ENCODE measurements at places on chromosomes 3 and 15.
A peak's percentile ranks its signal among the peaks of the same experiment; 100 is the strongest.

- DNase-seq = no peak
These were observed 31.9 kb upstream of the SMAD6 start for GRCh38 chr15:66670175-66670574.

- no peak for DNase-seq
These were observed 127.1 kb upstream of the RBMS3 start for GRCh38 chr3:29153811-29154210.

DNA sequence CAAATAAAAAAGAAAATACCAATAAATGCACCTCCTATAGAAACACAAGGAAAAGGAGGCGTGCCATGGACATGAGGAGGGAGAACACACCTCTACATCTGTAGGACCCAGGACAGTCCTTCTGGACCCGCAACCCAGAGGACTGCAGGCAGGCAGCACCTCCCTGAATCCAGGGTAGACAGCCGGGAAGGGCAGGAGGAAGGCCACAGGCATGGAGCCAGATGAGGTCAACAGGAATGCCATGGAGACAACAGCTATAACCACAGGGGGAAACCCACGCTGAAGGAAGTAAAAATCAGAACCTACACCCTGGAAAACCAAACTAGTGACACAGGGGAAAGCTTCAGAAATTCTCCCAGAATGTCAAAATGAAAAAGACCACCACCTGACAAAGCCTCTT lies 248.8 kb upstream of the NSMCE3 start:
- no peak for DNase-seq

DNA sequence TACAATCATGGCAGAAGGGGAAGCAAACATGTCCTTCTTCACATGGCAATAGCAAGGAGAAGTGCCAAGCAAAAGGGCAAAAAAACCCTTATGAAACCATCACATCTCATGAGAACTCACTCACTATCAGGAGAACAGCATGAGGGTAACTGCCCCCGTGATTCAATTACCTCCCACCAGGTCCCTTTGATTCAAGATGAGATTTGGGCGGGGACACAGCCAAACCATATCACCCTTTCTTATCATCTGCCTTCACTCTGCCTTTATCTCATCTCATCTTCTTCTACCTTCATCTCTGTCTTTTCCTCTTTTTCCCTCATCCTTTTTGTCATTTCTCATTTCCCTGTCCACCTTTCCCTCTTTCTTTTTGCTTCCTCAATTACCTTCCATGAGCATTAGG lies 149.6 kb downstream of the AGBL1 start:
- no peak for DNase-seq

GRCh38 chr3:72776-73175 lies 123.8 kb upstream of the CHL1 start:
- no peak for DNase-seq

DNA sequence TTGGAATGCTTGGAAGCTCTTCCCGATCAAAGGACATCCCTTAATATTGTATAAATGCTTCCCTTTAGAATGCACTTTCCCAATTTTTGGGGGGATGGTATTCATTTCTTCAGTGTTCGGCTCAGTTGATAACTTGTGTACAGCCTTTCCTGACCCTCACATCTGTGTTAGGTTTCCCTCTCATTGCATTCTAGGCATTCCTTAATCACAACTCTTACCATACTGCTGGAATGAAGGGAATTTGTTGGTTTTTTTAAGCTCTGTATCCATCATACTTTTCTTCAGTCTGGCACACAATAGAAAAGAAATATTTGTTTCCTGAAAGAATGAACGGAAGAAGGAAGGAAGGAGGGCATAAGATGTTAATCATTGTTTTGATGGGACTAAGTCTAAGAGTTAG lies 119.5 kb downstream of the CHST2 start:
- DNase-seq = no peak

DNA sequence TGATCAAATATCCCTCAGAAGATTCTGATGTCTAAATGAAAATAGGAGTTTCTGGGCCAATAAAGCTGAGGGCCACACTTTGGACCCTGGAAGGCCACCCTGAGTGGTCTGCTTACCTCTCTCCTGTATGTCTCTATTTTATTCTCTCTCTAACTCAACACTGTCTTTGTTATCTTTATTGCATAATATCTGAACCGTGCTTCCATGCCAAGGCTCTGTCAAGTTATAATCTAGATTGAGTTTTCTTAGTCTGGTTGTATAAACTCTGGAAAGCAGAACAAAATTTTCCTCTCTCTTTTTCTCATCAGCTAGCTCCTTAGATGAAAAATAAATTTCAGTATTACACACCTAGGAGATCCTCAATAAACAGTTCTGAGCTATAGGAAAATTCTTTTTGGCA lies 36.2 kb upstream of the ACTL6A start:
- no peak for DNase-seq

DNA sequence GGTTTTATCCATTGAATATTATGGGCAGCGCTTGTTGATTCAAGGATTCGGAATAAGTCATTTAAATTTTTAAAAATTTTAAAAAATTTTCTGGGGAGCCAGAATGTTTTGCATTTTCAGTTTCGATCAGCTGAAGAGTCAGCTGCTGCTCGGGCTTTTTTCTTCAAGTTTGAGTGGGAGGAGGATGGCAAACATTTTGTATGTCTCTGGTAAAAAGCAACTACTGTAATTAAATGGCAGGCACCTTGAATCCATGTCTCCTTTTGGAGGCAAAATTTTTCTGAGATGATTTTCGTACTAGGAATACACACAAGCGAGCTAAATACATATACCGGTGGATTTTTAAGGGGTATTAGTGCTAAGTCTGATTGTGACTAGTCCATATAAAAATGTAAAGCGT lies 612 bp downstream of the C3orf38 start:
- DNase-seq = no peak

GRCh38 chr15:74955796-74956647 lies 550 bp downstream of the RPP25 start:
- DNase-seq = peak; percentile 21

GRCh38 chr3:169152319-169152718 lies 511.2 kb downstream of the MECOM start:
- DNase-seq = no peak

GRCh38 chr3:170740726-170741591 lies 129.0 kb downstream of the RPL22L1 start:
- no peak for DNase-seq

DNA sequence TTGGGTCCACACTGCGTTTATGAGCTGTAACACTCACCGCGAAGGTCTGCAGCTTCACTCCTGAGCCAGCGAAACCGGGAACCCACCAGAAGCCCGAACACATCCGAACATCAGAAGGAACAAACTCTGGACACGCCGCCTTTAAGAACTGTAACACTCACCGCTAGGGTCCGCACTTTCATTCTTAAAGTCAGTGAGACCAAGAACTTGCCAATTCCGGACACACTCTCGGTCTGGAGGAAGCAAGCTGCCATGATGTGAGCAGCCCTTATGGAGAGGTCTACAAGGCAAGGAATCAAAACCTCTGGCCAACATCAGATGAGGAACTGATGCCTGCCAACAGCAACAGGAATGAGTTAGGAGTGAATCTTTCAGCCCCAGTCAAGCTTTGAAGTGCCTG lies 62.9 kb downstream of the SLC28A2 start:
- DNase-seq = no peak

DNA sequence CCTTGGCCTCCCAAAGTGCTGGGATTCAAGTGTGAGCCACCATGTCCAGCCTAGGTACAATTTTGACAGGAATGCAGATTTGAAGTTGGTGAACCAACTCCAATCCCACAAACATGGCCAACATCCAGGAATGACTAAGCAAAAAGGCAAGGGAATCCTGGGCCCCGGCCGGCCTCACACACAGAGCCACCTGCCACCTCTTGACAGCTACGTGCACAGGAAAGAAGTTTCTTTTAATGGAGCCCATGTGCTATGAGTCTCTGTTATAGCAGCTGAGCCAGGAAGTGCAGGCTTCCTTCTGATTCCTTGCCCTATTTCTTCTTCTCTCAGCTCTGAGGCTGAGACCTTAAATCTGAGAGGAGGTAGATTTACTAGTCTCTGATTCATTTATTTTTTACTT lies 8.8 kb downstream of the TMEM40 start:
- DNase-seq = no peak

- DNase-seq = no peak
These were observed 57.9 kb downstream of the ACAP2 start for GRCh38 chr3:195384952-195385351.

GRCh38 chr15:60941448-60941847 lies 287.7 kb downstream of the RORA start:
- no peak for DNase-seq

GRCh38 chr3:184795522-184796190 lies 16.3 kb upstream of the VPS8 start:
- no peak for DNase-seq

DNA sequence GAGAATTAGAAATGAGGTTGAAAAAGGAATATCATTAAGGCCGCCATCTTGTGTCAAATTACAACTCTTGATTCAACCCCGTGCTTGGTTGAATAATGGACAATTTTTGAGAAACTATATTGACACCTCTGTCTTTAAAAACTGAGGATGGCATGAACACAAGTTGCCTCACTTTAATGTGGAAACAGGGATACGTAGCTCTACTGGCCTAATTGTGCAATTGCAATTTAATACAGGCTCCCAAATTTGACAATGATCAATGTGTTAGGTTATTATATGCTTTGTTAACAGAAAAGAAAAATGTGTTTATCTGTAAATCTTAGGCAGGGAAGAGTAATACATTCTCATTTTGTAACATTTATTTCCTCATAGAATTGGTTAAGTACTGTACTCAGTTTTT lies 77.1 kb upstream of the MCTP2 start:
- DNase-seq = no peak

- DNase-seq = no peak
These were observed 88.8 kb downstream of the CPN2 start for GRCh38 chr3:194262176-194262924.

DNA sequence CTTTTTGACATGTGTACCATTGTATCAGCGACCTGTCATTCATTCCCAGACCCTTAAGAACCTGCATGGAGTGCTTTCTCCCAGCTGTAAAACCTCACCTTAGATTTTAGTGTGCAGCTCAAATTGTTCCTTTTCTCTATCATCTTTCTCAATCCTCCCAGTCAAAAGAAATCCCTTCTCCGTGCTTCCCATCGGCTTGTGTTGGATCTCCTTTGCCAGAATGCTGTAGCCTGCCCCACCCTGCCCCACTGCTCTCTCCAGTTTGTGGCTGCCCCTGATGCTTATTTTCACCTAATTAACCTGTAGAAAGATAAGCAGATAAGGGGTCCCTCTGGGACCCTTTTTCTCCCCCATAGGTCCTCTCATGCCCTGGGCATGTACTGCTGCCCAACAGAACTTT lies 51.1 kb downstream of the ANXA2 start:
- no peak for DNase-seq

GRCh38 chr15:65796610-65797078 lies 4.6 kb upstream of the DENND4A start:
- DNase-seq = no peak

DNA sequence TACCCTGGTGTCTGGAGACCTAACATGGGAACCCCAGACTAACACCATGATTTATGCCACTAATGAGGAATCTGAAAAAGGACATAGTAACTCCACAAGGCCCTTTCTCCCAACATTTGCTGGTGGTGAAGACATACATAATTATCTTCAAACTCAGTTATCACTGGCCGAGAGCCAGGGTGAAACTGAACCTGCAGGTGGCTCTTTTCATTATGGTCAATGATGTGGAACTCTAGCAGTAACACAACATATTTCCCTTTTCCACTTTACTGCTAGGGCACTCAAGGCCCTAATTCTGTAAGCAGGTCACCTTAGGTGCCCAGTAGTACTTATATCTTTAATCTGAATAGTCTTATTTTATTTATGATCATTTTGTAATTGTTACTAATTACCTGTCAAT lies 326.4 kb upstream of the SATB1 start:
- no peak for DNase-seq

DNA sequence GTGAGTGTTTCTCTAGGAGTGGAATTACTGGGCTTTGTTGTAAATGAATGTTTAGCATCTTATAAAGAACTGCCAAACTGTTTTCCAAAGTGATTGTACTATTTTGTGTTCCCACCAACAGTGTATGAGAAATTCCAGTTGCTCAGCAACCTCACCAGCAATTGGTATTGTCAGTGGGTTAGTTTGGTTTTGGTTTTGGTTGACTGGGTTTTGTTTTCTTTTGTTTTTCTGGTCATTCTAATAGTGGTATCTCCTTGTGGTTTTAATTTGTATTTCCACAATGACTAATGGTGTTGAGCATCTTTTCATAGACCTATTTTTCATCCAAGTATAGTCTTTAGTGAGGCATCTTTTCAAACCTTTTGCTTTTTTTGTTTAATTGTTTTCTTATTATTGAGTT lies 27.1 kb downstream of the FILIP1L start:
- no peak for DNase-seq

DNA sequence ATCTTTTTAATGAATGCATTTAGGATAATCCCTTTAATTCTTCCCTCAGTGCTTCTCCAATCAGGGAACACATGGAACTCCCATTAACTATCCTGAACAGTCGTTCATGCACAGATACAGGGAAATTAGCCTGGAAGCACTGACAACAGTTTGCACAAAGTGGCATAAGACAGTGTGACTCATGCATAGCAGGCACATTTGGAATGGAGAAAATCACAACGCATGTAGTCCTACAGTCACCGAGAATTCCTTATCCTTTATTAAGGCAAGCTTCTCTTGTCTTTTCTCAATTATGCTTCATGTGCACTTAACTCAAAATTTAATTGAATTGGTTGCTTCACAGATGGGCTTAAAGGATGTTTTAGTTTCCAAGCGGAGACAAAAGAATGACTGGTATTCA lies 155.0 kb upstream of the CRBN start:
- DNase-seq = no peak

DNA sequence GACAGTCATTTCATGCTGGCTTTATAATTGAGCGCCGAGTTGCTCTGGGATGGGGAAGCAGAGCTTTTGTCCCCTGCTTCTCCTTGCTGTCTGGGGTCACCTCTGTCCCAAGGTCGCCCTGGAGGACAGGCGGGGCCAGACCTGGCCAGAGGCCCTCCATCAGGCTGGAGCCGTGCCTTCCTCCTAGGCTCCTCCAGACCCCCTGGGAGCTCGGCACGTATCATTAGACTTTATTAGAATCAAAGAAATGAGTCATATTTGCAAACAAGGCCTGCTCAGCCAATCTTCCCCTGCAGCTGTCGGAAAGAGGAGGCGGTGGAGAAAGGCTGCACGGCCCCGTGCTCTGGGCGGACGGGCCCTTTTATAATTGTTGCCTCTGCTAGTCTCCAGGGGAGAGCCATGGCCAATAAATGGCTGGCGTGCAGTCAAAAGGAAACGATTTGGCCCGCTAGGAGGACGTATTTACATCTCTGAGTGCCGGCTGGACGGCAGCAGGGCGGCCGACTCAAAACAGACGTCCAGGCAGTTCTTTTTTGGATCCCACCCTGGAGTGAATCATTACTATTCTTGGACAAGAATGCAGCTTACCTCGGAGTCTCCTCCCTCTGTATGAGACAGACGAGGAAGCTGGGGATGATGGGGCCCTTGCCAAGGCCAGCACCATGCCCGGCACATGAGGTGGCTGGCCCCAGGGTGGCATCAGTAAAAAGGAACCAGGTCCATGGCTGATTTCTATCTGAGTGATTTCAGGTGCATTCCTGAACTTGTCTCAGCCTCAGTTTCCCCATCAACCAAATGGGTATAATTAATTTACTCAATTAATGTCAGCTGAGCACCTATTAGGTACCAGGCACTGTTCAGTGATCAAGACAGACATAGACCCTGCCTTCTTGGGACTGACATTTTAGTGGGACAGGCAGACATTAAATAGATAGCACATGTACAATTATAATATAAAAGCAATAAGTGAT lies 50.6 kb downstream of the SLC6A6 start:
- no peak for DNase-seq

All from stimulated activated CD8-positive, alpha-beta memory T cell treated with anti-CD3 and anti-CD28 coated beads, Interleukin-7, amount 100 ng/mL, for 1 hour (primary cell).